ENCODE measurements at places on chromosomes 5 and 9. TPM values are rescaled to one million over a fixed set of nuclear protein-coding genes. Genes with fewer than 3 reads are reported as not detected.

The ENTPD8 gene
- total RNA-seq: 0.39 TPM

The LHX3 gene
- total RNA-seq: not detected

The FAM221B gene
- total RNA-seq: 0.06 TPM

The ARHGEF28 gene
- 25.7 TPM for total RNA-seq

The AJM1 gene
- 2.2 TPM for total RNA-seq

The TRAPPC13 gene
- total RNA-seq: 55.6 TPM

The OTP gene
- total RNA-seq: 1.8 TPM

The RNF183 gene
- not detected for total RNA-seq

The TXNDC8 gene
- total RNA-seq: not detected

The OR1J2 gene
- not detected for total RNA-seq

The ANKS6 gene
- total RNA-seq: 8.0 TPM

The LRRC19 gene
- total RNA-seq: not detected

The AGXT2 gene
- total RNA-seq: 0.11 TPM

The C5orf52 gene
- not detected for total RNA-seq

The LCN1 gene
- not detected for total RNA-seq

The TUSC1 gene
- 16.5 TPM for total RNA-seq

The PRDM9 gene
- not detected for total RNA-seq

The SPATA31A3 gene
- total RNA-seq: not detected

The ADAMTS19 gene
- total RNA-seq: 7.5 TPM

The HAVCR1 gene
- total RNA-seq: 0.11 TPM

The ANKRD31 gene
- total RNA-seq: 0.59 TPM

The LHX6 gene
- 0.99 TPM for total RNA-seq

The PDZD2 gene
- total RNA-seq: 40.2 TPM

The ENTPD2 gene
- 7.9 TPM for total RNA-seq

The JAKMIP2 gene
- total RNA-seq: 31.4 TPM

The TMEM171 gene
- total RNA-seq: 0.20 TPM

The ANKRD18A gene
- 4.6 TPM for total RNA-seq

The FANCG gene
- total RNA-seq: 15.9 TPM

The RORB gene
- total RNA-seq: 4.3 TPM

The GPR151 gene
- 0.06 TPM for total RNA-seq

The TRAF1 gene
- total RNA-seq: 3.5 TPM

The SPINK6 gene
- not detected for total RNA-seq

The FAM78A gene
- total RNA-seq: 3.9 TPM

The ARRDC3 gene
- 234 TPM for total RNA-seq

The LIX1 gene
- total RNA-seq: 40.5 TPM

The RLN2 gene
- not detected for total RNA-seq

The PPP2R2B gene
- 135 TPM for total RNA-seq

The ELOVL7 gene
- 20.5 TPM for total RNA-seq

The C8G gene
- total RNA-seq: 1.3 TPM

The GNAQ gene
- 53.2 TPM for total RNA-seq

The DPYSL3 gene
- total RNA-seq: 200 TPM

The FOXD4L4 gene
- 0.22 TPM for total RNA-seq

The SV2C gene
- total RNA-seq: 16.2 TPM

The ACTBL2 gene
- not detected for total RNA-seq

The PCDHGB1 gene
- total RNA-seq: 6.4 TPM

The POLK gene
- total RNA-seq: 42.9 TPM

The OBP2B gene
- total RNA-seq: not detected

The SPINK7 gene
- total RNA-seq: not detected

The TAF11L14 gene
- total RNA-seq: not detected

The MRPL36 gene
- 21.4 TPM for total RNA-seq

The HINT1 gene
- total RNA-seq: 229 TPM

The IZUMO3 gene
- not detected for total RNA-seq

The LCN15 gene
- not detected for total RNA-seq
